ENCODE measurements at places on chromosomes 4 and X.

GRCh38 chrX:153781428-153782047, 697 bp downstream of the SRPK3 start:
- DNase-seq = no peak

GRCh38 chrX:16869393-16870094, 618 bp downstream of the RBBP7 start:
- DNase-seq = no peak

DNA sequence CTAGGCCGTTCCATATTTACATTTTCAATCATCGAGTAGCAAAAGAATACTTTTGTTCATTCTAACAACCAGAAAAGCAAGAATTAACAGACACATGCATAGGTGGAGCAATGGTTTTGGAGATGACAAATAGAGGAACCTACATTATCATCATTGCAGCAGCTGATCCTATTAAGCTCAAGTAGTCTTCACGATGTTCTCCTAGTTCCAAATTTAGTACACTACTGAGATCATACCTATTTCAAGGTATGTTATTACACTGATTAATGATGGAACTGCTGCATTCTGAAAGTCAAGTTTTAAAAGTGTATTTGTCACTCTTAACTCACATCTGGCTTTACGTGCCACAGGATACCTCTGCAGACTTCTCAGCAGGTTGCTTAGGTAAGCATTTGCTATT, 87.4 kb downstream of the ADGRA3 start:
- no peak for DNase-seq

DNA sequence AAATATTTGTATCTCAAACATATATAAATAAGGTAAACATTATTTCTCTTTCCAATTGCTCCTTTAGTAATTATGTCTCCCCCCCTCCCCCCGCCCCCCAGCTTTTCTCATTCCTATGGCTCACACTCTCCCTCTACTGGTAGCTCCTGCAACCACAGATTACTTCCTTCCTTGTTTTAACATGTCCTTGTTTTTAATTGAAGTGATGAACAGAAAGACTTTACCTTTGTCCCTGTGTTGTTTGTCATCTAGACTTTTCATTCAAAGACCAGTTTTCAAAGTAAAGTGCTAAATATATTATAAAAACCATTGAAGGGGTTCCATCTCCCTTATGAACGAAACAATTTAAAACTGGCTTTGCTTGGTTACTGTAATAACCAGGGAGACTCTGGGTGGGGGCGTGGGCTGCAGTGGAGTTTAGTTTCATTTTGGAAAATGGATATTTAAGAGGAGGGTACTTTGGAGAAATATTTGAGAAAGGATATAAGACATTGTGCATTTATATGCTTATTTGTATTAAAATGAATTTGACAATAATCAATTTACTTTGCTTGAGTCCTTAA, 352.9 kb downstream of the RAPGEF2 start:
- peak; percentile 57 for DNase-seq

DNA sequence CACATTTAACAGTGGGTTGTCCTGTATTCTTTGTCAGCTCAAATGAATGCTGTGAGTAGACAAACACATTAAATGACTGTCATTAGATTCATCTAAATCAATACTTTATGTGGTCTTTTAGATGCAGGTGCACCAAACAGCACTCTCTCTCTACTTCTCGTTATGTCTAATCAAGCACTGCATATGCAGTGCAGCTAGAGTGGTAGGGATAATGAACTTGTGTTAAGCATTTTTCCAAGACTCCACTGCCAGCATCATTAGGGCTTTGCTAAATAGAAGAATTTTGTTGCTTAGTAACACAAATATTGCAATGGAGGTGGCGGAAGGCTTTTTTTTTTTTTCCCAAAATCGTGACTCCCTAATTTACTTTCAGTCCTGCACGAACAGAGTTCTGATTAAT, 447.0 kb upstream of the GALNT7 start:
- DNase-seq = no peak

DNA sequence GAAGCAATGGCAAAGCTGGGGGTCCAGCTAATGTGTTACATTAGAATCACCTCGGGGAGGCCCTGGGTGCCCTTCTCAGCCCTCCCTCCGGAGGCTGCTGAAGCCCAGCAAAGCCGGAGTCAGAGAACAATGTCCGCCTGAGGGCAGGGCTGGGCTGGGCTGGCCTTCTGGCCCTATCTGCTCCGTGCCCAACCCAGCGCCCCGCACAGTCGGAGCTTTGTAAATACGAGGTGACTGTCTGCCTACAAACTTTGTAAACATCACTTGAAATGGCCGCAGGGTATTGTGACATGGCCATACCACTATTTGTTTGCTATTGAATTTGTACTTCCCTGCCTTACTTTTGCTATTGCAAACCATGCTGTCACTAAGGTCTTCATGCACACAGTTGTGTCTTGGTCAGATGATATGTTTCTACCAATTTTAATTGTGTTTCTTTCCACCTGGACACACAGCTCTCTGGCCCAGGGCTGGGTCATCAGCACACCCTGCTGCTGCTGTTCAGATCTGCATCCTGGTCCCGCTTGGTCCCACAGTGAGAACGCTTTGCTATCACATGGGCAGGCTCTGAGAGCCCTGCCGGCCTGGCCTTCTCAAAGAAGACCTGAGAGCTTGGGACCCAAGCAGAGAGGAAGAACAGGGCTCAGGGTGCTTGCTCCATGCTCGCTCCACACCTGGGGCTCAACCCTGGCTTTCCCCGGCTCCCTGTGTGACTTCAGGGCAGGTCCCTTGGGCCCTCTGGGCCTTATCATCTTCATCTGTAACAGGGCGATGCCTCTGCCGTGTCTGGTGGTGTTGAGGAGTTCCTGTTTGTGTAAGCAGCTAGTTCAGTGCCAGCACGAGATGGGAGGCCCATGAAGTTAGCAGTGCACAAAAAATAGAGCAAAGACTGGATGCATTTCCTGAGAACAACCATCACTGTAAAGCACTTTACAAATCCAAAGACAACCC, 2.3 kb downstream of the S100P start:
- DNase-seq = peak; percentile 50

DNA sequence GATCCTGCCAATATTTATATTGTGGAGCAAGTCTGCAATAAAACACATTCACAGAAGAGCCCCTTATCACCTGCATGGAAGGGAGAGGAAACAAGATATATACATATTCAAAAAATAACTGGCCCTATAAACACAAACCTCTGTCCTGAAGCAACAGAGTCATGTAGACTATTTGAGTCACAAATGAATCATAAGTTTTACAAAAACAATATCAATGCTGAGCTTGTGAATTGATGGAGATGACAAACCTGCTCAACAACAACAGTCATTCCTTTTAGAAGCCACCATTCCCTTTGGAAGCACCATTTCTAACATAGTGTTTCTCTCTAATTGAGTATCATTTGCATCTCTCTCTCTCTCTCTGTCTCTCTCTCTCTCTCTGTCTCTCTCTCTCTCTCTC, 313.9 kb downstream of the MID1IP1 start:
- DNase-seq = no peak

- no peak for DNase-seq
These were observed 12.2 kb downstream of the GK2 start for GRCh38 chr4:79395841-79396240.

DNA sequence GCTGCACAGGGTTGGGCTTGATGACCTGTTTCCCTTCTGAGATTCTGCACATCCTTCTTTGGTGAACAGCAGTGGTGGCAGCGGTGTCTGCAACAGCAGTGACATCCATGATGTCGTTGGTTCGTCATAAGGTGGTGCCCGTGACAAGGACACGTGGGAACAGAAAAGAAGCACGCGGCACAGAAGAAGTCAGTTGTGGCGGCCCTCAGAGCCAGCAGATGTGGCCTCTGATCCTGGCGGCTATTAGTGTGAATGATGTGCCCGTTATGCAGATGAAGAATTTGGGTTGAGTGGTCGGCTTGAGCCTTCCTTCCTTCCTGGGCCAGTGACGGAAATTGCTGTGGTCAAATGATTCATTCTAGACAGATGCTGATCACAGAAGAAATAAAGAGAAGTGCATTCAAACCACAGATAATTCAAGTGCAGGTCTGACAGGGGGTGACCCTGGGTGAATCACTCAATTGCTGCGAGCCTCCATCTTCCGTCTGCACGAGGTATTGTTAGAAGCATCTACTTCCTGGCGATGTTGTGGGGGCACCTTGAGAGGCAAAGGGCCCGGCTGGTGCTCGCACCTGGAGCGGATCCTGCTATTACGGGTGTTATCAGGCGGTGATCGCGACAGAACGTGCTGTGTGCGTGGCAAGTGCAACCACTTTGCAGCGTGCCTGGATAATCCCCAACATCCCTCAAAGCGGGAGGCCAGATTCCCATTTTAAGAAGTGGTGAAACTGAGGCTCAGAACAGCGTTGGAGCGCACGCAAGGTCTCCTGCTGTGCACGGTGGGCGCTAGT, 215.2 kb upstream of the PSAPL1 start:
- DNase-seq = peak; percentile 97

GRCh38 chr4:71486550-71487343, 147.9 kb downstream of the SLC4A4 start:
- no peak for DNase-seq

DNA sequence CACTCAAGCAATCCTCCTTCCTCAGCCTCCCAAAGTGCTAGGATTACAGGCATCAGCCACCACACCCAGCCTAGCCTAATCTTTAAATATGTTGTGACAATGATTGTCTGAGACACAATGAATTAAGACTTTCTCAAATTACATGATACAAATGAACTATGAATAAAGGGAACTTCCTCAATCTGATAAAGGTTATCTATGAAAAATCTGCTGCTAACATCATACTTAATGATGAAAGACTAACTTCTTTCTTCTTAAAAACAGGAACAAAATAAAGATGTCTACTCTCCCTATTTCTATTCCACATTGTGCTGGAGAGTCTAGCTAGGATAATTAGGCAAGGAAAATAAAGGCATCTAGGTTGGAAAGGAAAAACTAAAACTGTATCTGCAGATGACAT, 60.0 kb downstream of the PDHA1 start:
- DNase-seq = no peak

- peak; percentile 77 for DNase-seq
These were observed 57.3 kb upstream of the BCOR start for GRCh38 chrX:40154853-40155588.

- no peak for DNase-seq
These were observed 96.3 kb upstream of the ADAMTS3 start for GRCh38 chr4:72665171-72665968.
